ENCODE measurements at places on chromosomes 7 and 10.

- no peak for DNase-seq
Measured at GRCh38 chr7:43767311-43767710, 8.8 kb downstream of the BLVRA start.

- DNase-seq, result no peak
Measured at GRCh38 chr10:78118591-78118990, 84.9 kb downstream of the RPS24 start.

DNA sequence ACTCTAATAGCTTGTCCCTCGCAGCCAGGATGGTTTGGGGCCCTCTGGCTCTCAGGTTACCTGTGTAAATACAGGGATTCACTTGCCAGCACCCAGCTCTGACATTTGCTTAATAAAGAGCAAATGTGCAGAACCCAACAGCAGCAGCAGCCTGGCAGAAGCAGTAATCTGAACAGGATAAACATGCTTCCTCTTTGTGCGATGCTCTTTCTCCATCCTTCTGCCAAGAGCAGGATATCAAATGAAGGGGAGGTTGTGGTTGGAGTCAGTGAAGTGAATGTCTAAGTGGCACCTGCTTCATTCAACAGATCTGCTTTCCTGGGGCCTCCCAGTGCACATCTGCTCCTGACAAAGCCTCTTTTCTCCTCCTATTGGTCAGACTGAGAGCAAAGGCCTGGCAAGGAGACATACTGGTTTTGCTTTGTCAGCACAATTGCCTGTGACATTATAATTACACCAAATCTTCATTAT lies 130.3 kb downstream of the NRF1 start:
- no peak for DNase-seq

DNA sequence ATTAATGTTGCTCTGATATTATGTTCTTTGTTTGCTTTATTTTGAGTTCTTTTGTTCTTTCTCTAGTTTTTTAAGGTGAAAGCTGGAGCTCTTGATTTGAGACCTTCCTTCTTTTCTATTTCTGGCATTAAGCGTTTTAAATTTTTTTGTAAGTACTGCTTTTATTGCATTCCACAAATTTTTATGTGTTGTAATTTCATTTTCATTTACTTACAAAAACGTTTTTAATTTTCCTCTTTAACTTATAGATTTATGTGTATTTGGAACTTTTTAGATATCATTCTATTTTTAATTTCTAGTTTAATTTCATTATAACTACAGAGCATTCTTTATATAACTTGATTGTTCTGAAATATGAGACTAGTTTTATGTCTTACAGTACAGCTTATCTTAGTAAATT lies 395.6 kb downstream of the ETV1 start:
- DNase-seq, result no peak

- no peak for DNase-seq
Measured at GRCh38 chr7:75639071-75639885, 99.5 kb downstream of the HIP1 start.

GRCh38 chr7:114341648-114342047 lies 73.0 kb upstream of the FOXP2 start:
- no peak for DNase-seq

DNA sequence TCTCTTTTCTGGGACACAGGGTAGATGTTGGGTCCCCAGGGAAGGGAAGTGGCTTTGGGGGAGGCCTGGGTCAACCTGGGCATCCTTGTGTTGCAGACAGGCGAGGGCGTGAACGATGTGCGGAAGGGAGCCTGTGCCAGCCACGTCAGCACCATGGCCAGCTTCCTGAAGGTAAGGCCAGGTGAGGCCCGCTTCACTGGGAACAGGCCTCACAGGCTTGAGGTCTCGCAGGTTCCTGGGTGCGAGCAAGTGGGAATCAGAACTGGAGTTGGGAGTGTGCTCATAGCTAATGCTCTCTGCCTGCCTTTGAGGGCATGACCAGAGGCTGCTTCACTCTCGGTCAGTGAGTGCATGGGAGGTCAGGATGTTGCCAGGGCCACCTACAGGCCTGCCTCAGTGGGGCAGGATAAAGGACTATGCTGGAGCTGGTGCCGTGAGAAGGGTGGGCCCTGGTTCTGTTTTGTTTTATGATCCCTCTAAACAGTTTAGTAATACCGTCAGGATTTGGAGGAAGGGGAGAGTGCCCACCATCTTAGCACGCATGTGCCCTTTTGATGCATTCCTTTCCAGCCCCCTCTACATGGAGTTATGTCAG lies 8.4 kb downstream of the DBNL start:
- no peak for DNase-seq

DNA sequence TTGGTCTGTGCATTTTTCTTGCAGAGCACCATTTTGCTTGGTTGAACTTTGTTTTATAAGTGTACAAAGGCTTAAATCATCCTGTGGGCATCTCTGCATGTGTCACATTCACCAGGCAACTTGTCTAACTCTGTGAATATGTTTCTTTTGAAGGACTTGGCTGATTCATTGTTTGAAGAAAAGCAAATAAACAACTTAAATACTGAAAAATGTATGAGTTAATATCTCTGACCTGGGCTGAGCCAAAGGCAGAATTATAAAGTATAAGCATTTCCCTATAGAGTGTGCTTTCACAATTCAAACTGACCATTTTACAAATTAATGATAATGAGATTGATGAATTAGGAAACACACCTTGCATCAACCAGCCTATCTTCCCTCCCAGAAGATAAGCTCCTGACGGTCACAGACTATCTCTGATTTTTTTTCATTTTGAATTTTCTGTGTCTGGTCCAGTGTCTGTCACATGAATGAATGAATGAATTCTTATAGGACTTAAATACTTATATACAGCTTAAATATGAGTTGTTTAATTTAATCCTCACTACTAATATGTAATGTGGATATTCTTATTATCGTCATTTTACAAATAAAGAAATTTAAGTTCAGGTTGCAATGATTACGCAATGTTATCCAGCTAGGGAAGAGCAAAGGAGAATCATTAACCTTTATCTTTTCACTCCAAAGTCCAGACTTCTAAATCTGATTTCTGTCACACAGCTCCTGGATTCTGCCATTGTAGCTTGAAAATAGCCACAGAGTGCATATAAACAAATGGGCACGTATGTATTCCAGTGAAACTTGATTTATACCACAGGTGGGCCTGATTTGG lies 182.0 kb upstream of the PHYHIPL start:
- no peak for DNase-seq
